ENCODE measurements at places on chromosomes 2 and 18.

DNA sequence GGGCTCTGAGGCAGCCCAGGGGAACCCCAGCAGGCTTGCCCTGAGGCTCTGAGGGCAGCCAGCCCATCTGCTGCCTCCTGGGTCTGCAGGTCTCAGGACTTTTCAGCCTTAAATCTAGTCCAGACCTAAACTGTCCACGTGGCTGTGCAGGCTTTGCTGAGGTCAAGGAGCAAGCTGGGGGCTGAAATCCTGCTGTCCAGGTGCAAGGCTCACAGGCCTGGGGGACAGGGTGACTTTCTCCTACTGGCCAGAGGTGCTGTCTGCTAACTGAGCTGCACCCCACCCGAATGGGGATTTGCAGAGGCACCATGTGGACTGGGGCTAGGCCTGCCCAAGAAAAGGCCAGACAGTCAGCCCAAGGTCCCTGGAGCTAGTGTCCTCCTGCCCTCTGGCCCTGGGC, 32.1 kb downstream of the SDC1 start:
- no peak for DNase-seq

GRCh38 chr2:3433339-3433699, 53.8 kb downstream of the TRAPPC12 start:
- no peak for DNase-seq

GRCh38 chr18:5173236-5173635, 23.8 kb downstream of the AKAIN1 start:
- no peak for DNase-seq

- DNase-seq, result no peak
Observed at GRCh38 chr2:148317598-148317997, 296.7 kb downstream of the MBD5 start.

- DNase-seq, result no peak
Observed at GRCh38 chr2:241074065-241074818, 27.8 kb downstream of the MTERF4 start.

DNA sequence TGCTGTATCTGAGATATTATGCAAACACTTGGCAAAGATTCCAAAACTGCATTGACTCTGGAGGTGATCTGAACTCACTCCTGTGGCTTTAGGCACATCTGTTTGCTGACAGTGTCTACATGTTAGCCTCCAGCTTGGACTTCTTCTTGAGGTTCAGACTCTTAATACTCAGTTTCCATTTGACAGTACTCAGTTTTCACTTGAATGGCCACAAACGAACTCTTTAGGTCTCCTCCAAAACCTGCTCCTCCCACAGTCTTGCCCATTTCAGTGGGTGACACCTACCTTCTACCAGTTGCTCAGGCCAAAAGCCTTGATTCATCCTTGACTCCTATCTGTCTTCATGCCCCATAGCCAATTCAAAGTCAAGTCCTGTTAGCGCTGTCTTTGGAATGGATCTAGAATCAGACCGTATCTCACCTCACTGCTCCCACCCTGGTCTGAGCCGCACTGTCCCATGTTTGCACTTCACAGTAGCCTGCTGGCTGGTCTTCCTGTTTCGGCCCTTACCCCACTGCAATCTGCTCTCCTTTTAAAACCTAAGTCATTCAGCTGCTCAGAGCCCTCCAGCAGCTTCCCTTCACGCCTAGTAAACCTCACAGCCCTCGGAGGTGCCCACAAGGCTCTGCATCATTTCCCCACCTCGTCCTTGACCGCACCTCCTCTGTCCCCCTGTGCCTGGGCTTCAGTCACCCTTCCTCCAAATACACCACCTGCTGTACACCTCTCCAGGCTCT, 10.5 kb downstream of the ATG16L1 start:
- DNase-seq, result no peak

DNA sequence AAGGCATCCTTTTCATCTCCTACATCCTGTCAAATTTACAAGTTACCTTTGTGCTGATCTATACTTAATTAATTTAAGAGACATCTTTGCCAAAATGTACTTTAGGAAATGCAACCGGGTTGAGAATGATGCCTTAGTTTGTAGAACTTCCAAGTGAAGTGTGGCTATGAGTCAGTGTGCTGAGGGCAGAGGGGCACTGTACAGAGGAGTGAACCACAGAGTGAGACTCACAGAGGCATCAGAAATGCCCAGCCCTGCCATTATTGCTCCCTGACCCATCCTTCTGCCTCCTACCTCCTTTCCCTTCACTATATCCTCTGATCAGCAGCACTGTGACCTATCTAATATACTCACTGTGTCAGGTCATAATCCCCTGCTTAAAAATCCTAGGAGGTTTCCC, 320.1 kb downstream of the LRRTM1 start:
- DNase-seq, result no peak

DNA sequence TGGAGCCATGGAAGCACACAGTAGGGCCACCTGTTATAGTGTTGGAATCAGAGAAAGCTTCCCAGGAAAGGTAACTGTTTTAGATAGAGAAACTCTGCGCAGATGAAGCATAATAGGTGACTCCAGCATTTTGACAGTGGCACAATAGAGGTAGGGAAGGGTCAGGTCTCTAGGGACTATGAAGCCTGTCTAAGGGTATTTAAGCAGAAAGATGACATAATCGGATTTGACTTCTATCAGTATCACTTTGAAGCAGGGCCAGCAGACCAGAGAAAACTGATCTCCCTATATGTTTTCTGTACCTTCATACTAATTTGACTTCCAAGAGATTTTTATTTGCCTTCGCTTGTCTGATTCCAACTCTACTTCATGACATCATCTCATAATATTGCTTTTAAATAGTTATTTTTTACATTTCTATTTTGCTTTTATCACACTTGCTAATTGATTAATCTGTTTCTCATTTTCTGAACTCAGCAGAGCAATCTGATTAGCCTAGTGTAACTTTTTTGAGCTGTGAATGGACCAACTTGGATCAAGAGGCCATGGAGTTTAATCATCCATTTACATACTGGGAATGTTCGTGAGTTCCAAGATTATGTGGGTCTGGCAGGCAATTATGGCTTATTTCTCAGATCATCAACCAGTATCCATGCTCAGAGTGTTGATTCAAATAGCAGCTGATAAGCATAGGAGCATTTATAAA, 8.4 kb upstream of the HIBCH start:
- DNase-seq, result no peak

DNA sequence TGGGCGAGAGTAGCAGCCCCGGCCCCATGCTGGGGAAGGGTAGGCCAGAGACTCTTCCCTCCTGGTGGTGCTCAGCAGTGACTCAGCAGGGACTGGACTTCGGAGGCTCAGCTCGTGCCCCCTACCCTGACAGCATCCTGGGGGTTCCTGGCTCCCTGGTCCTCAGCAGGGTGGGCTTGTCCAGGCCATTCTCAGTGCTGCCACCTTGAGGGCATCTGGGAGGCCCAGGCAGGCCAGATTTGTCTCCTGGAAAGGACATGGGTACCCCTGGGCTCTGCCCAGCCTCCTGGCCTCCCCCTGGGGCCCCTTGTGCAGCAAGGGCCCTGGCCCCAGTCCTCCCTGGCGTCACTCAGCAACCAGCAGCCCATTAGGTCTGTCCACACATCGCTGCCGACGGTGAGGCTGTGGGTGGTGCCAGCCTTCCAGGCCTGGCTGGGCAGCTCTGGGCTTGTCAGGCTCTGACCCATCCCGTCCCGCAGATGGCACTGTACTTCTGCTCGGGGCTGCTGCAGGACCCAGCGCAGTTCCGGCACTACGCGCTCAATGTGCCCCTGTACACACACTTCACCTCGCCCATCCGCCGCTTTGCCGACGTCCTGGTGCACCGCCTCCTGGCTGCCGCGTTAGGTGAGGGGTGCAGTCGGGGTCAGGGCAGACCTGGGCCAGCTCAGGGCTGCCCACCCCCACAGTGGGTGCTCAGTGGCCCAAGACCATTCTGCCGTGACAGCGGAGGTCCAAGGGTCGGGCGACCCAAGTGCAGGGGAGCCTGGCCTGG, 45.0 kb upstream of the ALPP start:
- no peak for DNase-seq
